ENCODE measurements at places on chromosomes 4 and X.

DNA sequence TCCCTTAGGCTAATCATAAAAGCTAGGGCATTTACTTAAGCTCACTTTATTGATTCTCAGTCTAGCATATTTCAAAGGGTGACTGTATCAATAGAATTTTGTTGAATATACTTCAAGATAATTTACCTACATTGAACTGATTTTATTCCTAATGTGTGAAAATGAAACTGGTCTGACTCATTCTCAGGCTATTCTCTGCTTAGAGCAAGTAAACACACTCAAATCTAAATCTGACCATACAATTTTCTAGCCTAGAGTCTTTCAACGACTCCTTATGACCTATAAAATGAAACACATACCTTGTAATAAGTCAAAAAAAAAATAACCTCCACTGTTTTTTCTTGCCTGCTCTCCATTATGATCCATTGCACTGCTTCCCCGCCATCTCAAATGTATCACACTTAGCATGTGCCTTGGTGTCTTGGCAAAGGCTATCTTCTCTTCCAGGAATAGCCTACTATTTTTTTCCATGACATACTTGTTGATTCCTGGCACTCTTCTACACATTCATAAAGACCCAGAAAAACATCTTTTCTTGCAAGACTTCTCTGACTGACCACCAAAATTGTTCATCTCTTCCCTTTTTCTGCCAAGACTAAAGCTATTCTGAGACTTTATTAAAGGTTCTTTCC lies 965.1 kb upstream of the HS3ST1 start:
- DNase-seq = no peak

GRCh38 chr4:141432000-141432712 lies 204.2 kb upstream of the IL15 start:
- DNase-seq = no peak

DNA sequence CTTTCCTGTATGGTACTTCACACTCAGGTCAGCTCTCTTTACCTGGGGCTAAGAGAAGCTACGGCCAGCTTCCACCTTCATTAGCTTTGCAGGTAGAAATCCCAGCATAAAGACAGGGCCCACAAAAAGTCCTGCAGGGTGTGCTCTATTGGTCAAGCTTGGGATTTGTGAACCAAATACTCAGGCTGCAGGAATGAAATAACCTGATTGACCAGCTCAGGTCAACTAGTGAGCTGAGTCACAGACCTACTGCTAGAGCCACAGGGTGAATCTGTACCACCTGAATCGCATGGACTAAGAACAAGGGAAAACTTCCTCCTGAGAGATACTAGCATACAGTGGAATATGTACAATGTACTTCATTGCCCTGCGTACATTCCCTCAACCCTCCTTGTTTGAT lies 172.2 kb downstream of the HHIP start:
- no peak for DNase-seq

- DNase-seq = peak; percentile 1
These were observed at the start of gene NAP1L2 for GRCh38 chrX:73214426-73215094. Gene NAP1L2, minus strand, starts transcription at chrX:73214851. Its CDS starts 359 bp downstream, at chrX:73214492.

DNA sequence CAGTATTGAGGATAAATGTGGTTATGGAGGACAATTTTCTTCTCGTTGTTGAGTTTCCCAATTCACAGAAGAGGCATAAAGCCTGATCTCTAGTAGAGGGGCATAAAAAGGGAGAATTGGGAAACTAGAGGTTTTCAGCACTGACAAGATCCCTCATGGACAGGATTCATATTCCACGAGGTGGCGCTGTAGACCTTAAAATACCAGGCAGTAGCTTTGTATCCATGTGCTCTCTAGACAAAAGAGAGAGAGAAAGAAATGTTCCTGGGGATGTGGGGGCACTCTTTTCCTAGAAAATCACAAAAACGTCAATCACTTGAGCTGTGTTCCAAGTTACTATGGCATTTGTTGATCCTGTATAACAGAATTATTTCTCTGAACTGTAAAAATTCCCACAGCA lies 128.3 kb downstream of the MAGEE1 start:
- DNase-seq = no peak

DNA sequence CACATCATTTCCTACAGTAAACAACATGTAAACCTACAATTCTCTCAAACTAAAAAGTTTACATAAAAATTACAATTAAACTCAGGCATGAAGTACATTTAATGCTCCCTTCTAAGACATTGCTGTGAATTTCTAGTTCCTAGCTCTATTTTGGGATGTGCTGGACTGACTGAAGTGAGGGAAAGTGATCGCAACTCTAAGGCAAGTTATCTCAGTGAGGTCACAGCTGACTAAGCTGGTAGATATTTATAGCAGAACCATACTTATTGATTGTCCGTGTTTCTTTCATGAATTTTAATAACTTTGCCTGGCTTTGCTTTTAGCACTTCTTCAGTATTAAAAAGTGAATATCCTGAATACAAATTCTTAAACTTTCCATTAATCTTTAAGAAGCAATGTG lies 570.4 kb upstream of the GALNTL6 start:
- DNase-seq = no peak

DNA sequence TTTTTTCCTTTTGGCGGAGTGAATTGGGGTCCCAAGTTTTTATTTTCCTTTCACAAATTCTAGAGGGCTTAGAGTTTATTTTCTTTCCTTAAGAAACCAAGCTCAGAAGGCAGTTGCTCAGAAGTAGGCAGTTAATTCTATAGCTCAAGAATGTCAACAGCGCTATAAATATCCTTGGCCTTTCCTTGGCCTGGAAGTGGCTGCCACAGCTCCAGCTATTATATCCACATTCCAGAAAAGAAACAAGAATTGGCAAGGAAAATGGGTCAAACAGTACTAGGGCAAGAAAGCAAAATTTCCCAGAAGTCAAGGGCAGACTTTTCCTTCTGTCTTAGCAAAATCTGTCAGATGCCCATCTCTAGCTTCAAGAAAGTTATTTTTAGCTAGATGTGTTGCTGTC lies 31.0 kb downstream of the SLC10A6 start:
- no peak for DNase-seq

DNA sequence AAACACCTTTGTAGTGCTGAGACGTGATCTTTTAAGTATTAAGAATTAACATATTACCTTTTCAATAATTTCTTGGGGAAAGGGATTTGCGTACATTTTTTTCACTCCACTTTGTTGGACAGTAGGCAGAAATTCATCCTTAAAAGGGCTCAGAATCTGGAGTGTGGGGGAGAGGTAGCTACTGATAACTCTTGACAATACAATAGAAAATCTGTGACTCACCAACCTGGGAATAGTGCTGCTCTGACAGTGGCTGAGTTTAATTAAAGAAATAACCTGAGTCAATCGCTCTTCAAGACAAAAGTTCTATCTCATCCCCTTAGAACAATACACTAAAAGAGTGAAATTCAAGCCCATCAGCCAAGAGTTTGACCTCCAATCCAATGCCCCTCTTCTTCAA lies 60.2 kb downstream of the SLC9A7 start:
- DNase-seq = no peak

- DNase-seq = no peak
These were observed 47.3 kb upstream of the TLR3 start for GRCh38 chr4:186021461-186022167.

- DNase-seq = no peak
These were observed 79.3 kb downstream of the RBPJ start for GRCh38 chr4:26400132-26400531.

DNA sequence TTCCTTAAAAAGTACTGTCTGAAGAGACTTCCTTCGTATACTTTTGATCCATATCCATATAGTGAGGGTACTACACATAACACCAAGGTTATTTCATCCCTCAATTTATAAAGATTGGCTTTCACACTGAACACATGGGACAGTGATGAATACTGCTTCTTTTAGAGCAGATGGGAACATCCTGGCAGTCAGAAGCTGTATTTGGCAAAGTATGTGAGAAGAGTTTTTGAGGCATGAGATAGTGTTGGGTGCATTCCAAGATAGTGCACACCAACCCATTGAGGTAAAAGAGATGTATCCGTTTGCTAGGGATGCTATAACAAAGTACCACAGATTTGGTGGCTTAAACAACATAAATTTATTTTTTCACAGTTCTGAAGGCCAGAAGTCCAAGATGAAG lies 141.1 kb downstream of the MOSPD2 start:
- no peak for DNase-seq

GRCh38 chr4:6335040-6335590 lies 65.5 kb downstream of the WFS1 start:
- DNase-seq = no peak

GRCh38 chr4:8582016-8582415 lies 1.8 kb downstream of the GPR78 start:
- DNase-seq = no peak

GRCh38 chr4:80926446-80926845 lies 104.1 kb upstream of the BMP3 start:
- no peak for DNase-seq

DNA sequence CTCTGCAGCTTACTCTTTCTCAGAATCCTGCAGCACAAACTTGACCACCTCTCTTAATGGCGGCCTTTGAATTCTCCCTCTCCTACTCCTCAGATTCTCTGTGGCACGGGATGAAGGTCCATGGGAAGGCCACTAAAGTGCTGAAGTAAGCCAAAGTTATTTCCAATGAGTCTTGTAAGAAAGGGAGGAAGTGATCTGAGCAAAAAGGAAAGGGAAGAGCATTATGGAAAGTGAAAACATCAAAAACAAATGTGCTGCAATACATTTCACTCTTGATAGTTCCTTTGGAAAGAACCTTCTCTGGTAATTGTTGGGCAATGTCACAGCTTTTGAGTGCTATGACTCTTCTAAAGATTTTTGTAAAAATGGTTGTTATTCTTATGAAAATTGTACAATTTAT lies 54.3 kb upstream of the CAMK2D start:
- DNase-seq = no peak

DNA sequence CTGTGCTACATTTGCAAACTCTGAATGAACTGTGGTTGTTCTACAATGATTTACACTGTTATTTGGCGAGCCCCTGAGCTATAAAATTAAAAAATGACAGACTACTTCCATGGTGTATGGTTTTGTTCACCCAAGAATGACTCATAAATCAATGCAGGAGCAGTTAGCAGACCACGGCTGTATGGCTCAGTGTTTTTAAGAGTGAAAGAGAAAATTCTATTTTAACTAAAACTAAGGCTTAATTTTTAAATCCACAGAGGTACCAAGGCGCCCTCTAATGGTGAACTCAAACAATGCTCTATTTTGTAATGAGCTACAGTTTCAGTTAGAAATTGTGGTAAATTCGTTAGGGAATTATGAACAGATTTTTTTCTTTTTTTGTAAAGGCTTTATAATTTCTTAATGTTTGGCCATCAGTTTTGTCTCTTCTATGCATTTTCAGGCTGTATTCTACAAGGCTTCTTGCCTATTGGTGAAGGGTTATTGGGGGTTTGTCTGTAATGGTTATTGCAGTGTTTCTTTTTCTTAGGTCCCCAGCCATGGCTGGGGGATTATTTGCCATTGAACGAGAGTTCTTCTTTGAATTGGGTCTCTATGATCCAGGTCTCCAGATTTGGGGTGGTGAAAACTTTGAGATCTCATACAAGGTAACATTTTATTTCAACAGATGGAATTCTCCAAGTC lies 32.5 kb downstream of the HMGB2 start:
- DNase-seq = no peak

DNA sequence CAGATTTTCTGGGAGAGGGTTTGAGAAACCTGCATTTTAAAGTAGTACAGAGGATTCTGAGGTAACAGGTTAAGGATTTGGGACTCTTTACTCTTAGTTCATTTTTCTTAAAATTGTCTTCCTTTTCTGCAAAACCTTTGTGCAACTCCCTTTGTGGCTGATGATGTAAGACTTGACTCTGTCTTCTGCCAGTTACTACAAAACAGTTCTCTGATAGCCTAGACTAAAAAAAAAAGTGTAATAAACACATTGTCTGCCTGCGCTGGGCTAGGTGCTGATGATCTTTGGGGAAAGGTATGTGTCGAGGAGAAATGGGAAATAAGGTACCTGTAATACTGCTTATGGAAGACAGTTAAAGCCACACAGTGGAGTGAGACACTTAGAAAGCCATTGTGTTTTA lies 28.7 kb downstream of the IL13RA1 start:
- no peak for DNase-seq

DNA sequence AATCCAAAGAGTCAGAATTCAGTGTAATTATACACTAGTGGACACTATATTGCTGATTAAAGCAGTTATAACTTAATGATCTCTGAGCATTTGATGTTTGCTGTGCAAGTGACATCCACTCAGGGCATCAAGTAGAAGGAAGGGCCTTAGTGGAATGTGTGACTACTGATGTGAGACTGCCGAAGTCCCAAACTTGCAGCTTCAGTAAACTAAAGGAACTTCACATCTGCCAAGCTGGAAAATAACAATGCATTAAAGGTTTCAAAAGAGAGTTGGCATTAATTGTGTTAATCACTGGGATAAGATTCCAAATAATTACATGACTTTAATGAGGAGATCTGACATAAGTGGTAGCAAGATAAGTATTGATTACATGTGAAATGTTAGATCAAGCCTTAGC lies 52.5 kb upstream of the SLC25A4 start:
- no peak for DNase-seq

DNA sequence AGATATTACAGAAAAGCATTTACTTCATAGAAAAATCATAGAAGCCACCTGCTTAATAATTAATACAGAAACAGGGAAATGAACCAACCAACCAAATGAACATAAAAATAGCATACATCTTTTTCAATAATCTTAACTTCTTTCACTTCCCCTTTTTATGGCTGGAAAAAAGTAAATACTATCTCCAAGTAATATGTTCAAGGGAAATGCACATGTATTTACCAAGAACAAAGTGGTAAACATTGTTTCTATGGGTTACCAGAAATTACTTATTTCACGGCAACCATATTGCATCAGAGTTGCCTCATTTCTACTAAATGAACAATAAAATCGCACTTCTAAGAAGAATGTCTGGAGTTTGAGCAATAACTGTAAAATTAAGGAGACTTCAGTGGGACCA lies 321.3 kb downstream of the TMA16 start:
- DNase-seq = no peak

DNA sequence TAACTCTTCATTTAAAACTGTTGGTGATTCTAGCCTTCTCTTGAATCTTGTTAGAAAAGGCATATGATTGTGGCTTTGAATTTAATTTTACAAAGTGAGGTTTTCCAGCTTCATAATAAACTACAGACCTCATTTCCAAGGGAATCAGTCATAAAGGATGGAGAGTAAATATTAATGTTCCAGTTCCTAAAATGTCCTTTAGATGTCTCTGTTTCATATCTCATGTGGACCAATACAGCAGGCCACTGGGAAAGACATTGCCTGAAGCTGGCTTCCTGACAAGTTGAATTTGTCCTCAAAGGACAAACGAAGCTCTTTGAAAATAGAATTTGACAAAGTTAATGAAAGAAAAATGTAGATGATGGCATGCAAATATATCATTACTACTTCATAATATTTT lies 125.4 kb downstream of the ZNF330 start:
- no peak for DNase-seq

All from stimulated activated CD4-positive, alpha-beta T cell treated with anti-CD3 and anti-CD28 coated beads, Interleukin-1b, Interleukin-23, amount 100 ng/mL, for 4 hours (primary cell).